ENCODE measurements at places on chromosomes 11 and 22.

GRCh38 chr22:43992331-43992821 lies 31.7 kb upstream of the PARVB start:
- H3K27ac ChIP-seq = no peak overlapping the region
- H3K36me3 ChIP-seq = peaks cover 24% of the 10 kb centered on the region
- peaks cover 9% of the 10 kb centered on the region for H3K4me1 ChIP-seq
- peak; percentile 59 for DNase-seq

GRCh38 chr22:30284172-30284571 lies 5.1 kb downstream of the CASTOR1 start:
- no peaks in the 10 kb centered on the region for H3K27me3 ChIP-seq
- peaks cover 14% of the 10 kb centered on the region for H3K4me1 ChIP-seq
- no peak for DNase-seq
- H3K36me3 ChIP-seq = no peaks in the 10 kb centered on the region

DNA sequence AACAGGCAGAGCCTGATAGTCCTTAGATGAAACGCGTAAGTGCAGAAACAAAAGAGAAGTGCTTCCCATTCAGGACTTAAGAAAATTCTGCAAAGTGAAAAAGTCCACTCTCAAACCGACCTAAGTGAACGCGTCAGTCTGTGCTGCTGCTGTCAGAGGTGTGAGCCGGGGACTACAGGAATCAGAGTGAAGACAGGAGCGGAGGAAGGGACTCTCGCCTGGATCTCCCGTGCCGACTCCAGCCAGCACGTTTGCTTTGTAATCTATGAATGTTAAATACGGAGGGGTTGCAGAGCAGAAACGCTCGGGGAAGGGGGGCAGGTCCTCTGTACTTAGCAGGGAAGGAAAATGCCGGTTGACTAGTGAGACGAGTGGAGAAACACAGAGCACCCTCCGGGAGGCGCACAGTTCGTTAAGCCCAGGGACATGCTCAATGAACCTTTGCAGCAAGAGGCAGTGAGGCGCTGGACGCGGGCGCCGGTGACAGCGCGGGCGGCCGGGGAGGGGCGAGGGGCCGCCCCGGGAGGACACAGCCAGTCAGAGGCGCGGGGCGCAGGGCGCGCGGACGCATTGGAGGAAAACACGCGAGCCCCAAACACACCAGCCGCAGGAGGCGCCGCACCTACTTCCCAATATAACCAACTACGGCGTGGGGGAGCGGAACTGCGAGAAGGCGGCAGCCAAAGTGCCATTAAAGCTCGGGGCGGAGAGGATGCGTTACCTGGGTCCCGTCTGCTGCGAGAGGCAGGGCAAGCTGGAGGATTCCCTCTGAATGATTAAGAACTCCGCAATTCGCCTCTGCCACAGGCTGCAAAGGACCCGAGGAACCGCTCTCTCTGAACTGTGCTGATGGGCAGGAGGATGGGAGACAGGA lies at the start of gene CNTN5:
CNTN5 (plus strand) TSS at position 598 of the 874 bp plus-strand sequence.
- H3K4me1 ChIP-seq = no peaks in the 10 kb centered on the region
- no peak within 1 kb of the TSS for H3K27ac ChIP-seq
- no peak for DNase-seq
- H3K4me3 ChIP-seq = peak within 1 kb of the TSS; percentile 66

DNA sequence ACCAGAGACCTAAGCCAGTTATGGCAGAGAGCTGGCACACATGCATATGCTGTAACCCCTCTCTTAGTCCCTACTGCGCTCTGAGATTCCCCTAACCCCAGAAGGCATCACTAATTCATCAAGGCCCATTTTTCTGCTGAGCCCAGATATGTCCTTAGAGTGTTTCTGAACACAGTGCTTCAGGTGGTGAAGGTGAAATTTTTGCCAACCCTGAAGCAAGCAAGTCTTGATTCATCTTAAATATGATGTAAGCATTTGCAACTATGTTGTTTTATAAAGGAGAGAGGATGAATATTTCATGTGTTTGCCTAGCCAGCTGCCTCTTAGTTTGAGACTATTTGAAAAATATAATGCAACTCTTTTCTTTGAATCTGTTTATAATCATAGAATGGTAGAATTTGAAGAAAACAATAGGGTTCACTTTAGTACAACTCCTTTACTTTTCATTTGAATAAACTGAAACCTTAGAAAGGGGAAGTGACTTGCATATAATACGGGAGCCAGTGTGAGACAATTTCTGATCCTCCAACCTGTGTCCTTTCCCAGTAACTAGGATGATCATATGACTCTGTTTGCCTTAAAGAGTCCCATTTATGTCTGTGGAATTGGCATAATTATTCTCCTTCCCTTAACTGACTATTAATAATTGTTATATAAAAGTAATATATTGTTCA lies 194.3 kb upstream of the MTNR1B start:
- no peaks in the 10 kb centered on the region for H3K4me1 ChIP-seq
- DNase-seq = no peak
- no peak overlapping the region for H3K27ac ChIP-seq

DNA sequence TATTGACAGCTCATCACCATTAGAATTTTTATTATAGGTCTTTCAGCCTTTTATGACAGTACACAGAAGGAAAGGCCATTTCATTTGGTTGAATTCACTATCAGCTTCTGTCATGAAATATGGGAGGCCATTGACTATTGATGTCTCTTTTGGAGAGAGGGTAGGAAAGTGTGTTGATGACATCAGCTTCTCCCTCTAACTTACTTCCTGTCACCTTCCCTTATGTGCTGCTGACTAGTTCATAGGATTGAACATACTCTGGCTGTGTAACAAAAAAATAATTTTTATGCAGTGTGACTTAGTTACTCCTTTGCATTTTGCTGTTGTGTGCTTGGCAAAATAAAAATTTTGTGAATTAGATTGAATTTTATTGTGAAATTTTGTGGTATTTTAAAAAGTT lies 769.2 kb downstream of the METTL15 start:
- H3K27ac ChIP-seq = no peak overlapping the region
- H3K36me3 ChIP-seq = no peaks in the 10 kb centered on the region
- H3K4me3 ChIP-seq = no peak overlapping the region
- no peak for DNase-seq
- no peaks in the 10 kb centered on the region for H3K4me1 ChIP-seq

- no peak overlapping the region for H3K4me3 ChIP-seq
- no peaks in the 10 kb centered on the region for H3K27me3 ChIP-seq
- no peak for DNase-seq
- H3K36me3 ChIP-seq = no peaks in the 10 kb centered on the region
Measured at GRCh38 chr11:13134886-13135285, 125.8 kb downstream of the RASSF10 start.

GRCh38 chr22:31130873-31131272 lies 8.1 kb downstream of the INPP5J start:
- no peak overlapping the region for H3K4me3 ChIP-seq
- H3K4me1 ChIP-seq = no peaks in the 10 kb centered on the region
- no peak overlapping the region for H3K27ac ChIP-seq
- DNase-seq = no peak
- no peaks in the 10 kb centered on the region for H3K36me3 ChIP-seq
